Karpas-422 (cell line): ENCODE measurements at places on chromosomes 6 and 20.

GRCh38 chr20:50467174-50467573, 43.0 kb upstream of the PTPN1 start:
- no peak for DNase-seq

- DNase-seq, result no peak
These were observed 76.2 kb upstream of the FOXP4 start for GRCh38 chr6:41470029-41470330.

- DNase-seq, result peak; percentile 75
These were observed 30.8 kb downstream of the SF3B5 start for GRCh38 chr6:144064402-144065212.

- DNase-seq, result no peak
These were observed 144.6 kb downstream of the CDKAL1 start for GRCh38 chr6:20678831-20679352.
